ENCODE measurements at places on chromosomes 11 and 22.

DNA sequence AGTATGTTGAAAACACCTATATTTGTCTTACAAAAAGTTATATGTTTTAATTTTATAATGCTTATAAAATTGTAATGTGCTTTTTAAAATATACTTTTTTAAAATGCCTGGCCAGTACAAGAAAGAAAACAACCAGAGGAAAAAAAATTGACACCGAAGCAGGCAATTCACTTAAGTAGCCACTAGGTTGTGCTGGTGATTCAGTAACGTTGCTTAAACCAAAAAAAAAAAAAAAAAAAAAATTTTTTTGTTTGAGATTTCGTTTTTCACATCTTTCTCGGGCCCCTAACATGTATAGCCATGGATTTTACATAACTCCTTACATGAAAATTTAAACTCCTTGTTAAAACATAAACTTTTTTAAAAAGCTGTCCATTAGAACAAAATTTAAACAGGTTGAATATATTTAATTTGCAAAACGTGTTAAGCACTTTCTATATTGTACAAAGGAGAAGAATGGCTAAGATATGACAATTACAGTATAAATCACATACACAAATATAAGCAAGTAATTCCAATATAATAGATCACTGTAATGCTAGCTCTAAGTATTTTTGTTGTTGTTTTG lies 9.2 kb downstream of the OR8B4 start:
- no peak for DNase-seq

DNA sequence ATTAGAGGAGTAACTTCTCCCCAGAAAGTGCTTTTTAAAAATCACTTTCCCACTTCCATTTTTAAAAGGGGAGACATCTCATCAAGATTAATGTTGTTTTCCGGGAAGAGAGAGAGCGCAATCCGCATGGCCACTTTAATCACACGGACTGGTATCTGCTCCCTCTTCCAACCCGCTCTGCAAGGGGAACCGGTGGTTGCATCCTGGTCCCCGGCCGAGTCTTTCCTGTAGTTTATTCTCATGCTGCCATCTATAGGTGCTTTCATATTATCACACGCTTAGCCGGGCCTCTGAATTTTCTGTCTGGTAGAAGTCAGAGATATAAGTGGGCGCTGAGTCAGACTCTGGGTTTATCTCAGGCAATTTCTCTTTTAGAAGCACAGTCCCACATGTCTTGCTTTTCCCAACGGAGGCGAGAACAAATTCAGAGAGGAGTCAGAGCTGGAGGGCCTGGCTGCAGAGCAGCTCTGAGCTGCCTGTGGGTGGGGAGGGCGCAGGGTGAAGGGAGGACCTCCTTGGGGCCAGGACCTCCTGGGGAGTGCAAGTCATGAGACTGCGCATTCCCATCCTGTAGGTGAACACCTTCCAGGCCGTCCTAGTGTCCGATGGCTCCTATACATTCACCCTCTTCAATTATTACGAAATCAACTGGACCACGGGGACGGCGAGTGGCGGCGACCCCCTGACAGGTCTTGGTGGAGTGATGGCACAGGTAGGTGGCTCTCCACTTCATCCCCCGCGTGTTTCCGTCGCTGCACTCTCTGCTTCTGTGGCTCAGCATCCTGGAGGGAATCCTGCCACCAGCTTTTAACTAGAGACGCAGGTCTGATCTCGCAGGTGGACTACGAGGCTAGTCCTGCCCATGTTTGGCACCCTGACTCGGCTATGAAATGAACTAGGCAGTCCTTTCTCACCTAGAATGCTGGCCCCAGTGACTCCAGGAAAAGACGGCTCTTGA lies 11.7 kb downstream of the TECTA start:
- no peak for DNase-seq

DNA sequence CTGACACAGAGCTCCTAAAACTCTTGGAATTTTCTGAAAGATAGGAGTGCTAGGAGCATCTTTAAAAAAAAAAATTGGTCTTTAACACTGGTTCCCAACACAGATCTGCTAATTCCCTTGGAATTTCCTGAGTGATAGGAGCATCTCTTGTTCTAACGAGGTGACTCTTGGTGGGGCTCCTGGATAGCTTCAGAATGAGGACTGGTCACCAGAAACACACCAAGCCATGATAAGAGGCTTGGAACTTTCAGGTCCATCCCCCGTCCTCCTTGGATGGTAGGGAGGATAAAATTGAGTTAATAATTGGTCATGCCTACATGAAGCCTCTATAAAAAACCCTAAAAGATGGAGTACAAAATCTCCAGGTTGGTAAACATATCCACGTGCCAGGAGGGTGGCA lies 64.5 kb upstream of the LDLRAD3 start:
- DNase-seq = no peak

DNA sequence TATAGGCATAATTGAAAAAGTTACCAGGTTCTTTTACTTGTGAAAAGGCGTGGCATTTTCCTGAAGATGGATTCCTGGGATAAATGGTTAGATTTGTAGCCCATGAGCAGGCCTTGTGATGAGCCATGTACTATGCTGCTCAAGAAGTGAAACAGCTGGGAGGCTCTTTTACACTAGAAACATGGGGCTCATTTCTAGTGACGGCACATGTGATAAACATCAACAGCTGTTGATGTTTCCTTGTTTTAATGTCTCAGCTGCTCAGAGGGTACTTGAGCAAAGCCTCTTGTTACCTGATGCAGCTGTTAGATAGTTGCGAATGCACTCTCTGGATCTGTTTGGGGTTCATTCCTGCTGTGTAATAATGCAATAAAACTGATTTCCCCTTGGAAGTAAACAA lies 396.8 kb downstream of the GUCY1A2 start:
- DNase-seq = no peak

DNA sequence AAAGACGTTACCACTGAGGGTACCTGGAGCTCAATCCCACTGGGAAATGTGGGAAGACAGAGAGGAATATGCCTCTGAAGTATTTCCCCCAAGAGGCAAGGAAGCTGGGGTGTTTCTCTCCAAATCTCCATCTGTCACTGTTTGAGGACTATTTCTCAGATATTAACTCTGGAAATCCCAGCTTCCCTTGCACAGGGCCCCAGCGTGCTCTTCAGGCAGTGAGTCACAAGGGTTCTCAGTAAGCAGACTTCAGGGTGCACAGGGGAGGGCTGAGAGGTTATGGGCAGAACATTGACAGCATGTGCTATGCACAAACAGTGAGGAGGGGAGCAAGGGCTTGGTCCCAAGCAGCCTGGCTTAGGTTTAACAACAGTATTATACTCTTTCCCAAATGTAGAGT lies 60.9 kb upstream of the EED start:
- no peak for DNase-seq

GRCh38 chr11:118438314-118438931 lies 2.1 kb downstream of the KMT2A start:
- DNase-seq = no peak

GRCh38 chr11:41254966-41255365 lies 204.5 kb downstream of the LRRC4C start:
- no peak for DNase-seq

DNA sequence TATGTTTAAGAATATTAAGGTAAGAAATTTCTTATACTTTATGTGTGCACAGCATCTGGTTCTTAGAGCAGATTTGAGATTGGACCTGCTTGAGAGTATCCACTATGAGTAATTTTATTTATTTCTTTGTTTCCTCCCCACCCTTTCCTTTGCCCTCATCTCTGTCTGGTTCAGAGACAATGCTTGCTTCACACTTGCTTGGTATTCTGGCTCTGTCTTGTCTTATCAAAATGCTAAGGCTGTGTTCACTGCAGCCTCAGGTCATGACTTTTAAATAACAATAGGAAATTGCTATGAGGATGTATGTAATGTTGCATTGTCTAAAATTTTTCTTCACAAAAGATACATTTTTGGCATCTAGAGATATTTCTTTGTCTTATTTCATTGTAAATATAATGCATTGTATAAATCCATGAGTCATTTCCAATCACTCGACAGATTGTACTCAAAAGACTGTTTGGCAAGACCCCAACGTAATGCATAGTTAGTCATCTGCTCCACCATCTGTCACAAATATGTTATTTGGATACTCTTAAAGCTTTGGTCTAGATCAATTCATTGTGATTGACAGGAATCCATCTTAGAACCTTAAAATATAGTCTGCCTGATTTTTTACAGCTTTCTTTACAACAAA lies 395.7 kb downstream of the AASDHPPT start:
- DNase-seq = no peak

DNA sequence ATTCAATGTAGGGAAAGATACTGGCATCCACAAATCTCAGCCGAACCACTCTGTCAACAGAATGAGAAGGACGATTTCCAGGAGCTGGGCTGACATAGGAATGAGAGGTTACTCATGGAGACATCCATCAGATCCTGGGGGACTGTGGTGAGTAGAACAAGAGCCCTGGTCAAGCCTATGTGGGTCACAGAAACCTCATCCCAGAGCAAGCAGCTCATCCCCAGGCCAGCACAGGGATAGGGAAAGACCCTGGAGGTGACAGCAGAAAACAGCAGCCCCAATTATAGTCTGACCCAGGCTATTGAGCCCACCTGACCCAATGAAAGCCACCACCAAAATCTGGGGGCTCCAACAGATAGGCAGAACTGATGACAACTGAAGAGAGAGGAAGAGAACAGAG lies 128.0 kb upstream of the SERPIND1 start:
- DNase-seq = no peak

- no peak for DNase-seq
Observed at GRCh38 chr11:10667521-10667885, 26.1 kb downstream of the IRAG1 start.

DNA sequence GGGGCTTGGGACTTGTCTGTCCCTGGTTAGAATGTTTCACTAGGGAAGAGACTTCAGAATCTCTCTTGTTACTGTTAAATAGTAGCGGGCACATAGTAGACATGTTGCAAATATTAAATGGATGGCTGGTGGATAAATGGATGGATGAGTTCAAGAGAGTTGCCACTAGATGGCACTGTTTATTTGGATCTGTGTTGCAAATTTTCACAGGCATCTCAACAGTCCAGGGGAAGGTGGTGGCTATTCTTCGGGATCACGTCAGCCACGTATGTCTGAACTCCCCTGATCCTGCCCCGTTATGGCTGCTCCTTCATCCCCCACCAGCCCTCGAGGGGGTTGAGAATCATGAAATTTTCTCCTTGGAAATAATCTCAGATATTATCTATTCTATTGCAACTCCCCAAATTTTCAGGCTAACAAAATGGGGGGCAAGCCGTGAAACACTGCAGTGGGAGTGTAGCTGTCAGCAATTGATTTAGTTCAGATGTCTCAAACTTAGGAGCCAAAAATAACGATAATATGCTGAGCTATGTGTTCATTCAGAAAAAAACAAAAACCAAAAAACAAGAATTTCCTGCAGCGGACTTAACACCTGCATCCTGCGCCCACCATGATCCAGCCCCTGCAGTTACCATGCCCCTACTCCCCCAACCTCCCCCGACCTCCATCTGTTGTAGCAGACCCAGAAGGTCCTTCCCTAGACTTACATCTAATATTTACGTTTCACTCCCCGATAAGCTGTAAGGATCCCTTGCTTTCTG lies 29.1 kb upstream of the BIRC3 start:
- no peak for DNase-seq

- no peak for DNase-seq
Observed at GRCh38 chr22:44586351-44586990, 88.4 kb upstream of the RTL6 start.

GRCh38 chr11:80987171-80987570 lies 1546.3 kb upstream of the TENM4 start:
- no peak for DNase-seq

DNA sequence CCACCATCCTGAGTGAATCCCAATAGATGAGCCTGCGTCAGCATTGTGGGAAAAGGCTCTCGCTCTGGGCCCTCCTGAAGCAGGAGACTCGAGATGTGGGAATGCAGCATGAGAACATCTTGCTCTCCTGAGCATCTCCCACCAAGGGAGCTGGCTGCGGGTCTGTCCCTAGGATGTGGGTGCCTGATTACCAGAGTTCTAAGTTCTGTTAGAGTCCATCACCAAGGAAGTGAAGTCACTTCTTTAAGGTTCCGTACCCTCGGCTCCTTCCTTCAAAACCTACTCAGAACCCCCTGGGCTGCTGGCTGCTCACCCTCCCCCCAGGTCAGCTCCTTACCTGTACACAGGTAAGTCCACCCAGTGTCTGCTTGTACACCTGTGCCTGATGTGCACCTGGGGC lies 100.5 kb upstream of the IGLL5 start:
- no peak for DNase-seq

DNA sequence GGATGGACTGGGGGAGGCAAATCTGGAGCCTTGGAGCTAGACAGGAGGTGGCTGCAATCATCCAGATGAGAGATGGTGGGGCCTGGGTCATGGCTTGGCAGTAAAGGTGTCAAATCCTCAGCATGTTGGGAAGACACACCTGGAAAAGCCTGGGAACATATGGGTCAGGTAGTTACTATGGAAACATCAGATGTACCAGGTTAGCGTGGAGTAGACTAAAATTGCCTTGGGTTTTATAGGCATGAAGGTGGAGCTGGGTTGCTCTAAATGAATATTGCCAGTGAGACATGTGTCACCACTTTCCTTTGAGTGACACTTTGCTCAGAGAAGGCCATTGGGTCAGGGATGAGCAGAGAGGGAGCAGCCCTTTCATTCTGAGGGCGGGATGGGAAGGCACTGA lies 473.7 kb downstream of the TBC1D22A start:
- DNase-seq = no peak

DNA sequence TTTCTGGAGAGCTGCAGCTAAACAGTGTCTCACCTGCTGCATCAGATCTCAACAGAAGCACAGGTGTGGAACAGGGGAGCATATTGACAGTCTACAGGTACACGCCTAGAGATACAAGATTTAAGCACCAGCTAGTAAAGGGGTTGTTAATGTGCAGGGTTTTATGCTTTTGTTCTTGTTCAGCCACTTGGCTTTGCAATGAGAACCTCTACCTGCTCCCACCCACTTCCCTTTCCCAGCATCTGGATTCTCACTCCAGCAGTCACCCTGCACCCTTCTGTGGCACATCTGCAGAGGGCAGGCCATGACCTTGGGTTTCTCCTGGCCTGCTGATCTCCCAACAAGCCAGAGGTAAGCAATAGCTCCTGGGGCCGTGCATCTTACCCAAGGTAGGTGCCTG lies 446.6 kb downstream of the BUD13 start:
- no peak for DNase-seq

DNA sequence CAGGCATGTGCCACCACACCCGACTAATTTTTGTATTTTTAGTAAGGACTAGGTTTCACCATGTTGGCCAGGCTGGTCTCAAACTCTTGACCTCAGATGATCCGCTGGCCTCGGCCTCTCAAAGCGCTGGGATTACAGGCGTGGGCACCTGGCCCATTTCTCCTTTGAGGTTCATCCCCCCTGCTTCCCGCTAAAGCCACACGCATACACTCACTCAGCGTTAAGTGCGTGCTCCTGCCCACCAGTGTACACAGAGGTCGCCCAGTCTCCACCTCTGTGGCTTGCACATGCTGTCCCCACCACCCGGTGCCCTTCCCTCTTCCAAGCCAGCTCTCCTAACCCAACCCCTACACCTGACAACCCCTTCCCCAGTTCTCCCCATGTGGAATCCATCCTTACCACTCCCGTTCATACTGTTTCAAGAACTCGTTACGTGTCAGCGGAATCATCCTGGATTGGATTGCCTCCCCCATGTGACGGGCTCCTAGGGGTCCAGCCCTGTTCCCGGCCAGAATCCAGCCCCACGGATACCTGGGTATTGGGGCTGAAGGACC lies 15.7 kb upstream of the CYTH4 start:
- DNase-seq = no peak

GRCh38 chr11:110297726-110298300 lies 1.4 kb upstream of the RDX start:
- DNase-seq = no peak

GRCh38 chr22:42862045-42862734 lies 5.1 kb upstream of the ARFGAP3 start:
- DNase-seq = no peak

All from stimulated activated CD8-positive, alpha-beta memory T cell treated with anti-CD3 and anti-CD28 coated beads, Interleukin-4, amount 100 ng/mL, for 4 hours (primary cell).